Stimulated activated CD8-positive, alpha-beta memory T cell treated with anti-CD3 and anti-CD28 coated beads, Interleukin-4, amount 100 ng/mL, for 1 hour (primary cell): ENCODE measurements at places on chromosomes 12 and 14.

- DNase-seq: no peak
Measured at GRCh38 chr12:18953505-18953904, 176.0 kb upstream of the PLEKHA5 start.

DNA sequence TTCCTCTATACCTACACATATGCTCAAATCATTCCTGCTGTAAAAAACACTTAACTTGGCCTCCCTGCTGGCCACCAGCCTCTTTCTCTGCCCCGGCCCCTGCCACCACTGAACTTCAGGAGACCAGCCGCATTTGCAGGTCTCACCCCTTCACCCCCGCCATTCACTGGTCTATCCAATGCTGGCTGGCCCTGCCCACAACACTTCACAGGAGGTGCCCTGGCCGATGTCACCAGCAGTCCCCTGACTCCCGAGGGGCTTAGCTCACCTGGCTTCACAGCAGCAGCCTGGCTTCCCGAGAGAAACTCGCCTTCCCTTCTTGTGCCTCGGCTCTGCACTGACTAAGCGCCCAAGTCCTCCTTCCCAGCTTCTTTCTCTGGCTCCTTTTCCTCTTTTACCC is 7.5 kb downstream of the AK7 start:
- no peak for DNase-seq

DNA sequence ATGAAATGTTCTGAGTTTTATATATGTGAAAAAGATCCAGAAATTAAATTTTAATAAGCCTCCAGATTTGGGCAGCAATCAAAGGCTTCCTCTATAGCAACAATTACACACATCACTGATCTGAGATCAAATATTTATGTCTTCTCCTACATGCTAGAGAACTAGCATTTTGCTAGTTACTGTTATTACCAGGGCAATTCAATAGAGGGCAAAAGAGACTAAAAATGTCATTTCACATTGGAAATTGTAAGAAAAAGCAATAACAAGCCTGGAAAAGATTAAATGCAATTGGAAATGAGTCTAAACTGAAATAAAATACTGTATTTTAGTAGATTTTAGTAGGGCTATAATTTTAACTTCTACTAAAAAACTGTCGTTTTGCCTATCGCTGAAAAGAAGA is 32.6 kb upstream of the ANO6 start:
- no peak for DNase-seq

DNA sequence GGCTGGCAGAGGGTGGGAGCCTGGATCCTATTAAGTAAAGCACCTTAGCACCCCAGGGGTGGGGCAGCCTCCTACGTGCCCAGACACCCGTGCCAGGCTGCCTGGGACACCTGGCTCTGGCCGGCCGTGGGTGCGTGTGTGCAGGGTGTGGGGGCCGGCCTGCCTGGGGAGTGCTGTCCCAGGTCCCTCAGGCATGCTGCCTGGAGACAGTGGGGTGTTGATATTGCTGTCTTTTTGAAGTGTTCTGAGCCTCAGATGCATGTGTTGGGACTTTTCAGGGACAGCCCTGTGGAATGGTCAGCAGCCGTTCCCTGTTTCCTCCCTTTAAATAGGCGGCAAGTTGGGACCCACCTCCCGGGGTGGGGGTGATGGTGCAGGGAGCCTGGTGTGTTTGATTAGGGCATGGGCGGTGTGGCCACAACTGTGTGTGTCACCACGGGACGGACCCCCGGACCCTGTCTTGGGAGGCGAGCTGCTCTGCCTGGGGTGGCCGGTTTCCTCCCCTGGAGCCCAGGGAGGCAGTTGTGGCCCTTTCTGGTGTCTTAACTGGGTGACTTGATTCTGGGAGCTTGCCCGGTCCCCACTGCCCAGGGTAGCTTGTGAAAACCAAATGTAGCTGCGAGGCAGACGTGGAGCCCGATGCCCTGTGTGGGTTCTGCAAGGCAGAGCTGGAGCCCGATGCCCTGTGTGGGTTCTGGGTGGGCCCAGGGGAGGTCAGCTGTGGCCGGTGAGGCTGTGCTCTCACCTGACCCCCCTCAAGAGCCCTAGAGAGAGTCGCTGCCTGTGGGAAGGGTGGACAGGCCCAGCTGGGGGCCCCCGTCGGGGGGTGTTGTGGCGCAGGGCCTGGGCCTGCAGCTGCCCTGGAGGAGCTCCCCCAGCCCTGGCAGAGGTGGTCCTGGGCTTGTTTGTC is 8.2 kb downstream of the ULK1 start:
- DNase-seq: no peak

- no peak for DNase-seq
Measured at GRCh38 chr12:39392154-39392925, 50.6 kb downstream of the KIF21A start.

DNA sequence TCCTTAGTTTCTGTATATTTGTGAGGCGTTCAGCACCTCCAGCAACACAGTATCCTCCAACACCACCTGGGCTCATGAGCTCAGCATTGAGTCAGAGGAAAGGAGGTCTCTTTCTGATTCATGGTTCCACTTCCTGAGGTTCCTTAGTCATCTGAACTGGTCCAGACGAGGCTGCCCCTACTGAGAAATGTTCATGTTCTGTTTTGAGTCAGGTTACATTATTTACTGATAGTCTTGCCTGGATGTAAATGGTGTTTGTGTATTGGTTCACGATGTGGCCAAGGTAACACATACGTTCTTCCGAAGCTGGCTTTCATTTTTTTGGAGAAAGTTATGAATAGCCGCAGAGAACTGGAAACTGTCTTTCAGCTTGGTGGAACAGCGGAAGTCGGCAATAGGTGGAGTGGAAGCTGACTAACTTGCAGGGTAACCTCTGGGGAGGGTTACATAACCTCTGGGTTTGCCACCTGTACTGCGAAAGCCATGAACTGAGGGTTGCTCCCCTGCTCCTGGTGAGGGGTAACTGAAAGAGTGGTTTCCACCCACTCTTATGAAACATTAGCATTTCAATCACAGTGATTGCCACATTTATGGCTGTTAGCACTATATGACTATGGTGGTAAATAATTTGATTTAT is 42.2 kb upstream of the MANSC4 start:
- peak; percentile 10 for DNase-seq

DNA sequence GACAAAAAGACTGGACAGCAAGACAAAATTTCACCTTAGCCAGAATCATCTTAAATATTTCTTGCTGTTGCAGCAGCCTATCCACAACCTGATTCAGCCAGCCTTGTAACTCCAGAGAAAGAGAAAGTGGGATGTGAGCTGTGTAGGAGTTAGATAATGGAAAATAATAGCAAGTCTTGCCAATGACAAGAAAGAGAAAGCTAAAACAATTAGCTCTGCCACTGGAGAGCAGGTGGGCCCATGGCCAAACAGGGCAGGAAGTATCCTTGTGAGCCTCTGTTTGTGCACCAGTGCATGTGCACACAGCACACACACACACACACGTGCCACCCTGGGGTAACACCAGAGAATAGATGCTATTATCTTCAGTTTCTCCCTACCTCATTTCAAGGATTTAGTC is 106.0 kb upstream of the CCDC196 start:
- DNase-seq: no peak

DNA sequence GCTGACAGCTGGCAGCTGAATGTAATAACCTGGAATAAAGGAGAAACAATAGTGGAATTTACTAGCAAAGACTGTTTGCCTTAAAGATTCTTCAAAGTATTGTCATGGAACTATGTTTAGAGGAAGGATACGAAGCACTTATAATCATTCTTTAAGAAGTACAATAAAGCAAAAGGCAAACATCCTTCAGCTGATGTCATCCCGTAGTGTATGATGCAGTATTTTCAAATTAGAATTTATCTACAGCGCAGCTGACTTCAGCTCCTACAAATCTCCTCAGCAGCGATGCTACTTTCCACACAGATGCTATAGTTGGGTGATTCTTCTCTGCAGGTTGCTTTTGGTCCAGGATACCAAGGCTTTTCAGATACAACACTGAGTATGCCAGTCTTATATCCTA is 31.5 kb downstream of the CLEC1A start:
- no peak for DNase-seq

GRCh38 chr12:109307051-109307450 is 2.0 kb downstream of the FOXN4 start:
- no peak for DNase-seq

GRCh38 chr12:6340032-6340638 is 1.7 kb downstream of the TNFRSF1A start:
- no peak for DNase-seq

- DNase-seq: no peak
Measured at GRCh38 chr14:75268633-75269550, 9.7 kb upstream of the FOS start.

DNA sequence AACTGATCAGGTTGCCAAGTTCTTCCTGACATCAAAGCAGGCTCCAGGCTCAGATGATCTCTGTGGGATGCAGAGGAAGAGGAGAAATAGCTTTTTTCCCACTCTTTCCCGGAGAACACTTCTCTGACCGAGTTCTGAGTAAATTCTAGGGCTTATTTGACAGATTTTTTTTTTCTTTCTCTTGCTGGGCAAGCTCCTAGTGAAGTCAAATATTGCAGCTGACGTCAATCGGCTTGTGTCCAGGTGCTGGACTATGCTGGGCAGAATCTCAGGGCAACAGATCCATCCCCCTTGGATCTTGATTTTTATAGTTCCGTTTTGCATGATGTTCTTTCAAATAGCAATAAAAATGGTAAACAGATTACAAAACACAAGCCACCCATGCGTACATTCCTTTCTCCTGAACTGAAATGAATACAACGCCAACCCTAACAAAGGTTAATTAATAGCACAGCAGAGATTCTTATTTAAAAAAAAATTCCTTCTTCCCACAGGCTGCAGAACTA is 182.2 kb downstream of the NOVA1 start:
- no peak for DNase-seq

GRCh38 chr12:42086031-42086430 is 58.6 kb downstream of the GXYLT1 start:
- no peak for DNase-seq

GRCh38 chr12:118830296-118830695 is 151.0 kb upstream of the SRRM4 start:
- DNase-seq: no peak

DNA sequence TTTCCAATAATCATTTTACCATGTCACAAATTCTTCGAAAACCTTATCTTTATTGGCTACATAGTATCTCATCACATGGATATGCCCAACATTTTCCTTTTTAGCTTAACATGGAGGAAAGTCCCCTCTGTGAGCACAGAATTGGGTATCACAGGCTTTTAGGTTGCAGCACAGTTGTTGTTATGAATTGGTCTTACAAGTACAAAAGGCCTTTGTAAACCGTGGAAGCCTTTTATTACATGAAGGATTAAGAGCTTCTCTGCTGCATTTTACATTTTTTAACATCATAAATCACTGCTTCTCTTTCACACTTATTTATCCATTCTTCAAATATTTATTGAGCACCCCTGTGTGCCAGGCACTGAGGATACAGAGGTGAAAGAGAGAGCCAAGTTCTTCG is 26.2 kb downstream of the UBE3B start:
- DNase-seq: no peak

DNA sequence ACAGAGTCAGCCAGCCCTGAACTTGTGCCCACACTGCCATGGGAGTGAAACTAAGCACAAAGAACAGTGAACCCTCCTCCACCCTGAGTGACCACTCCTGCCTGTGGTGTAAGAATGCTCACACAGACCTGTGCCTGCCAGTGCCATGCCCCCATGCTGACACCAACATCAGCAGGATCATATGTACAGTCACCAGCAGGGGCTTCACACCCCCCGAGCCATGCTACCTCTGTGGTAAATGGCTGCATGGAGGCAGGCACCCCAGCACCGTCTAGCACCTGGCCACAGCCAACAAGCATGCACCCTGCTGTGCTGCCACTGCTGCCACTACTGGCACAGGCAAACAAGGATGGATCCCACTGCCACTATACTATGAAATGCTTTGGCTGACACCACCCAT is 344.4 kb upstream of the CCDC196 start:
- DNase-seq: no peak

DNA sequence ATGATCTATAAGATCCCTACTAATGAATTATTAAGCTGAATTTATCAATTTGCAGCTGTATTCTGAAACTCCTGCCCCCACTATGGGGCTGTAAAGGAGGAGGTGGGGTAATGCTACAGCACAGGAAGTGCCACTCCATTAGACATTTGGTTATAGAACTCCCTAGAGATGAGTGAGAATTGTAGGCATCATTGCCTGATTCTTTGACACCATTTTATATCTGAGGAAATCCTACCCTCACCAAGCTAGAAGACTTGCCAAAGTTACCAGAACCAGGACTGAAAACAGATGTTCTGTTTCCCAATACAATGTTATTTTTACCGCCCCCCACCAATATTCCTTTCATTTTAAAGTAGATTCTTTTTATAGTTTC is 182.4 kb downstream of the EGLN3 start:
- DNase-seq: no peak

DNA sequence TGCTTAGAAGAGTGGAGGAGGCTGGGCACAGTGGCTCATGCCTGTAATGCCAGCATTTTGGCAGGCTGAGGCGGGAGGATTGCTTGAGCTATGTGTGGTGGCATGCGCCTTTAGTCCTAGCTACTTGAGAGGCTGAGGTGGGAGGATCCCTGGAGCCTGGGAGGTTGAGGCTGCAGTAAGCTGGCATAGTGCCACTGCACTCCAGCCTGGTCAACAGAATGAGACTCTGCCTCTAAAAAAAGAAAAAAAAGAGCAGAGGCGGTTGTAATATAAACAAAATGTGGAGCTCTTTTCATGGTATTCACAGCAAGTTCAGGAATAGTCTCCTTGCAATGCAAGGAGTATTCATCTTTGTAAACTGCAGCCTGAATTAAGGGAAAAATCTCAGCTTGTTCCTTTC is 27.2 kb downstream of the ARID2 start:
- DNase-seq: no peak

GRCh38 chr12:75724928-75725312 is 213.5 kb upstream of the KRR1 start:
- DNase-seq: no peak

DNA sequence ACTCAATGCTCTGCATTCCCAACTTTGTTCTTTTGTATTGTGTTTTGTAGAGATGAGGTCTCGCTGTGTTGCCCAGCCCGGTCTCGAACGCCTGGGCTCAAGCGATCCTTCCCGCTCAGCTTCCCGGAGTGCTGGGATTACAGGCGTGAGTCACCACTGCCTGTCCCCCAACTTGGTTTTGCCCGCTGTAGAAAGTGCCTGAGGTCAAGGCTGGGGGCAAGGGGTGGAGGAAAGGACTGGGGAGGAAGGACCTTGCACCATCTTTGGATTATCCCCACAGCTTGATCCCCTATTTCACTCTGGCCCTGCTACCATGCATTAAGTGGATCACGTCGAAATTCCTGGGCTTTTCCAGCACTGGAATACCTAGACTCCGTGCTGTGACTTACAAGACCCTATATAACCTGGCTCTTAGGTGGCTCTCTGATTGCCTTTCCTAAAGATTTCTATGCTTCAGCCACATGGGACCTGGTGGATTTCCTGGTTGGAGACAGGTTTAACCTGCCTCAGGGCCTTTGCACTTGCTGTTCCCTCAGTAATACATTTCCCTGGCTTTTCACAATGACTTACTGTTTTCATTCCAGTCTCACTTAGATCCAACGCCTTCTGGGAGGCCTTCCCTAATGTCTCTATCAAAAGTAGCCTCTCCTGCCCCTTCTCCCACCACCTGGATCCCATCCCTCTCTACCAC is 608 bp upstream of the PIANP start:
- no peak for DNase-seq

GRCh38 chr14:35934499-35934898 is 108.4 kb downstream of the BRMS1L start:
- no peak for DNase-seq

- DNase-seq: no peak
Measured at GRCh38 chr12:38350342-38351174, 34.0 kb downstream of the ALG10B start.

GRCh38 chr14:67986131-67986841 is 166.7 kb downstream of the RAD51B start:
- no peak for DNase-seq

- no peak for DNase-seq
Measured at GRCh38 chr14:53472306-53472705, 319.2 kb upstream of the DDHD1 start.

GRCh38 chr12:132077322-132078100 is 66.6 kb downstream of the DDX51 start:
- DNase-seq: no peak
